Left renal pelvis (tissue), 4 donors: ENCODE measurements at places on chromosomes 6 and 20. TPM values are rescaled to one million over a fixed set of nuclear protein-coding genes. Genes with fewer than 3 reads are reported as not detected.

The MYB gene
- polyA plus RNA-seq, result 4.6 TPM

The NOX3 gene
- polyA plus RNA-seq, result 1.6 TPM

DNA sequence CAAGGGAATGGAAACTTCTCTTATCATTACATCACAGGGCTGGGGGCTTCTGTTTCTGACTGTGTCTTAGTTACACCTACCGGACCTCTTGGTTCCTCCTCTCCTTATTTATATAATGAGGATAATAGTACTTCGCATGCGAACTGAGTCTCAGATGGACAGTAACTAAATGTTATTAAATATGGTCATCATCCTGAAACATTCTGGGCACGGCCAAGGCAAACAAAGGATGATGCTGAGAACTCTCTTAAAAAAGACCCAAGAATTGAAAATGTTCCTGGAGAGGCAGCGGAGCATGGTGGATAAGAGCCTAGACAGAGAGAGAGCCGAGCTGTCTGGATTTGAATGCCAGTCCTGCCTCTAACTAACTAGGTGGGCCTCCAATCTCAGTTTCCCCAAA, 119.8 kb upstream of the SASH1 start:
- no peak for DNase-seq

The SLC44A4 gene
- polyA plus RNA-seq, result 49.7 TPM

DNA sequence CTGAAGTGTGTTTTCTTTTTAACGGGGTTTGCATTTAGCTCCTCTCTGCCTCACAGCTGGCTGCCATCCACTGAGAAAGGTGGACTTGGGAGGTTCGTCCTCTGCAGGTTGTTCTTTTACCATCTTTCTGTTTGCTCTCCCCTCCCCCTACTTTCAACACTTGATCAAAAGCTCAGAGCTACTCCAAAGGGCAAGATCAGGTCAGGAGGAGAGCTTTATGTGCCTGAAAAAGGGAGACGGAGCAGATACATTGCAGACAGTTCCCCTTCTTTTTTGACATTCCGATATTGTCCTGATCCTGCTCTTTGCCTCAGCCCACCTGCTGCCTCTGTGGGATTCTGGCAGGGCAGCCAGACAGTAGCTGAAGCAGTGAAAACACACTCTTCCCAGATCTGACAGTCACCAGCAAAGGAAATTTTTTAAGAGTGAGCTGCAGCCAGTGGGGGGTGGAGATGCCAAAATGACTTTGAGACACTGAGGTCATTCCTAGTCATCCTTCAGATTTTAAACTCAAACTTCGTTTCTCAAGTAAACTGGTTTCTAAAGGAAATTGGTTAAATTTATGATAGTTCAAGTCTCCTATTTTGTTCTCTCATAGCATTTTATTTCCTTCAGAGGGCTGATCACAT, 26.5 kb downstream of the SMLR1 start:
- DNase-seq, result no peak

GRCh38 chr6:5693225-5694145, 313.2 kb downstream of the NRN1 start:
- DNase-seq, result no peak

- DNase-seq, result no peak
These were observed 66.9 kb downstream of the GMPR start for GRCh38 chr6:16305246-16305725.
